ENCODE measurements at places on chromosomes 2 and 18.

- no peak for DNase-seq
Measured at GRCh38 chr2:54456612-54457322, 640 bp downstream of the SPTBN1 start.

DNA sequence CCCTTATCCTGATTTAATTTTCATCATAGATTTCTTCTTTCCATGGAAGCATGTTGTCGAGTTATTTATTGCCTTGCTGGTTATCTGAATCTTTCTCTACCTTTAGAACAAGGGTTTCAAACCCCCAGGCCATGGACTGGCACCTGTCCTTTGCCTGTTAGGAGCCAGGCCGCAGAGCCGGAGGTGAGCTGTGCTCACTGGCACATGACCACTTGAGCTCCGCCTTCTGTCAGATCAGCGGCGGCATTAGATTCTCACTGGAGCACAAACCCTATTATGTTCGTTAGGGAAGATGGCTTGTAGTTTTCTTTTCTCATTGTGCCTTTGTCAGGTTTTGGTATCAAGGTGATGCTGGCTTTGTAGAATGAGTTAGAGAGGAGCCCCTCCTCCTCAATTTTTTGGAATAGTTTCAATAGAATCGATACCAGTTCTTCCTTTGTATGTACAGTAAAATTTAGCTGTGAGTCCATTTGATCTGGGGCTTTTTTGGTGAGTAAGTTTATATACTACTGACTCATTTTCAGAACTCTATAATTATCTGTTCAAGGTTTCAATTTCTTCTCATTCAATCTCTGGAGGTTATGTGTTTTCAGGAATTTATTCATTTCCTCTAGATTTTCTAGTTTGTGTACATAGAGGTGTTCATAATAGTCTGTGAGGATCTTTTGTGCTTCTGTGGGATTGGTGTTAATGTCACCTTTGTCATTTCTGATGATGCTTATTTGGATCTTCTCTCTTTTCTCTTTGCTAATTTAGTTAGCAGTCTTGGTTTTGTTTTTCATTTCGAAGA lies 668.0 kb upstream of the FAM98A start:
- no peak for DNase-seq

GRCh38 chr2:231222318-231223000 lies 24.0 kb downstream of the ARMC9 start:
- DNase-seq: no peak

- no peak for DNase-seq
Measured at GRCh38 chr2:48856144-48856543, 100.6 kb upstream of the LHCGR start.

DNA sequence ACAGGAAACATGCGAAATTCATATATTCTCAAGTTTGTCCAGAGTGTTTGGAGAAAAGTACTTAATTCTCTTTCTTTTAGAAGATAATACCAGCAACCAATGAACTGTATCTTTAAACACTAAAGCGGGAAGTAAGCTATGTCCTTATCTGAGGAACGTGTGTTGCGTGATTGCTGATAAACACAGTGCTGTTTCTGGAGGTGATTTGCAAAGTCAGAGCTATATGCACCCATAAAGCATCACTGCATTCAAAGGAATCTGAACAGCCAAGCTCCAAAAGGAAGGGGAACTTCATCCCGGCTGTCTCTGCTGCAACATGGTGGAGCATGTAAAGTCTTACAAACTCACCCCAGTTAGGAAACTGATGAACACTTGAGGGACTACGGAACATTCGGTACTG lies 271.7 kb upstream of the FN1 start:
- no peak for DNase-seq

Measured in GF-D8 (cell line).